Epithelial cell of esophagus (primary cell): ENCODE measurements at places on chromosomes 2 and 18.

GRCh38 chr2:172281648-172282570 is 145.5 kb upstream of the ITGA6 start:
- peak; percentile 90 for DNase-seq

GRCh38 chr2:14082640-14083039 is 549.9 kb upstream of the LRATD1 start:
- no peak for DNase-seq

DNA sequence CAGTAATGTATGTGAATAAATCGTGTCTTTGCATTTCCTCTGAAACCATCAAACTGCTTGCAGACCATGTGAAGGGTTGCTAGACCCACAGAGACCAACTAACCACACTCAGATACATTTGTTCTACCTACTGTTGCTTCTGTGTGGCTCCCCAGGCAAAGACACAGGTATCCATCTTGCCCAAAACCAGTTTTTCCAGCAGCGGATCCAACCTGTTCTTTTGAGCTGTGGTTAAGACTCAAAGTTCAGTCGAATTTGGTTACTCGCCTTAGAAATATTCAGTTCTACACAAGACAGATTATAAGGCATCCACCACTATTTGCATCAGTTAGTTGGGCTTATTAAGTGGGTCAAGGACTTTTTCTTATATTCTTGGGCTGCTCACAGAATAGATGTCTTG is 276.2 kb upstream of the EPHA4 start:
- DNase-seq, result peak; percentile 46

- no peak for DNase-seq
Observed at GRCh38 chr2:3254442-3254941, 123.1 kb downstream of the EIPR1 start.

GRCh38 chr2:240570531-240571313 is 2.4 kb downstream of the RNPEPL1 start:
- DNase-seq, result no peak

GRCh38 chr18:68733707-68734106 is 18.8 kb upstream of the TMX3 start:
- DNase-seq, result no peak

GRCh38 chr2:25586726-25587144 is 86.6 kb downstream of the DTNB start:
- no peak for DNase-seq

GRCh38 chr2:116917196-116917595 is 897.3 kb upstream of the DDX18 start:
- DNase-seq, result no peak

DNA sequence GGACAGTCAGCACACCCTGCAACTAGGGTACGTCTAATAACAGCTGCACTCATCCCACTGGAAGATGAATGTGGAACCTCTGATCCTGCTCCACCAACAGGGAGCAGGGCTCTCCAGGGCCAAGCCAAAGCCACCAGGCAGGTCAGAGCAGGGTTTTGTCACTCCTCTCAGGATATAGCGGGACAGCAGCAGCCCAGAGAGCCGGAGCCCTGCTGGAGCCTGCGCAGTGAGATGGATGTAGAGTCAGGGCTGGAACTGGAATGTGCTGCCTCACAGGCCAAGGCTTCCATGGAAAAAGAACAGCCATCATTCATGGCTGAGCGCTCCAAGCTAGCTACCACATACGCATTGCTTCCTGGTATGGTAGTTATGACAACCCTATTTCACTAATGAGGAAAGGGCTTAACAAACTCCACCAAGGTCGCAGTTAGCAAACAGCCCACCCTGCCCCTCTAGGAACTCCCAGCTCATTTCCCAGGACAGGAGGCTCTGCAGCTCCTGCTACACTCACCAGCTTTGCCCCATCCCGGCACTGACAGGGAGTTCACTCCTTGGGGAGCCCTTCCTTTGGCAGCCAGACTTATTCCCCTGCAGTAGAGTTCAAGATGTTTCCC is 85.2 kb downstream of the HS1BP3 start:
- no peak for DNase-seq

- peak; percentile 20 for DNase-seq
Observed at GRCh38 chr2:175877845-175878544, 124.1 kb downstream of the LNPK start.

- DNase-seq, result no peak
Observed at GRCh38 chr2:141766225-141766624, 364.6 kb downstream of the LRP1B start.

DNA sequence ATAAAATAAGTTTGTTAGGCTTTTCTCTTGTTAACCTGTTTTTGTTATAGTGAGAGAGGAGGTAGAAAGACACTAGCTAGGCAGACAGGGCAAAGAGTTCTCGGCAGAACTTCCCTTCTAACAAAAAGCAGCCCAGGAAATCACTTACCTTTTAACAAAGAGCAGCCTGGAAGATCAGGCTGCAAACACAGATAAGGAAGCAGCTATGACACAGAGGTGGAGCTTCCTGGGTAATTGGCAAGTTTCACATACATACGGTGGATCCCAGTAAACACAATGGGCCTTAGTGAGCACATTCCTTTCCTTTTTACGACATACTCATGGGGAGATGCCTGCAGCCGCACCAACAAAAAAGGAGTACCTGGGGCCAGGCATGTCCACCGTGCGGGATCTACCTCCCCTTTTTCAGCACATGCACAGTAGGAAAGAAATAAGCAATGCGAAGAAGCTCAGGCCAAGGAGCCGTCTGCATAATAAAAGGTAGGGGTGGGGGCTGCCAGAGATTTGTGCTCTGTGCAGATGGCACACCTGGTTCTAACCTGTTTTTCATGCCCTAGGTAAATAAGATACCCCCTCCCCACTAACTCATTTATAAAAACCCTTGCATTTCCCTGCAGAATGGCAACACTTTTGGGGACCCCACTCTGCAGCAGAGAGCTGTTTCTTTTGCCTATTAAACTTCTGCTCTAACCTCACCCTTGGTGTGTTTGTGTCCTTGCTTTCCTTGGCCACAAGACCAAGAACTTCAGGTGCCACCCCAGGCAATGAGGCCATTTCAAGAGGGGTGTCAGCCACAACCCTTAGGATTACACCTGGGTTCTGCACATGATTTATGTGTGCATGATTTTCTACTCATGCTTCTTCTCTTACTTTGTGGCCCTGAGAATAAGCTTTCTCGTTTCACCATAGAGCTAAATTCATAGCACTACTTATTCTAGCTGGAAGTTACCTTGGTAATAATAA is 26.5 kb downstream of the MDH1 start:
- peak; percentile 86 for DNase-seq

DNA sequence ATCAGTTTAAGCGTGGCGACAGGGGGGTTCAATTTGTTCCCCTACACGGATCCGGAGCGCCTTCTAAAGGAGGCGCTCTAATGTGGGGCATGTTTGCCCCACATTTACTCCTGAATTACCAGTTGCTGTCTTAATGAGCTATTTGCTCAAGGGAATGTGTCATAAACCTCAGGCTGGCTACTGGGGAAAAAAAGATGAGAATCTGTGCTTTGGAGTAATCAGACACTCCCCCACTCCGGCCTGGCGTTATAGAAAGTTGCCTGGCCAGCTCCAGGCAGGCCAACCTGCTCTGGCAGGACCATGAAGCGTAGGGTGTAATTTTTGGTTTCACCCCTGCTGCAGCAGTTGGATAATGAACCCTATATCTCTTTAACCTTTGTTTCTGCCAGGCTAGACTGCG is 31.0 kb upstream of the MAP3K20 start:
- DNase-seq, result peak; percentile 63

GRCh38 chr2:73205611-73206010 is 3.2 kb downstream of the NOTO start:
- no peak for DNase-seq

- no peak for DNase-seq
Observed at GRCh38 chr2:215604606-215605005, 168.7 kb upstream of the FN1 start.

- DNase-seq, result no peak
Observed at GRCh38 chr18:59466980-59467379, 107.9 kb upstream of the LMAN1 start.

- DNase-seq, result no peak
Observed at GRCh38 chr2:184137955-184138354, 460.4 kb upstream of the ZNF804A start.

GRCh38 chr2:64608867-64609226 is 44.9 kb downstream of the SERTAD2 start:
- DNase-seq, result no peak

DNA sequence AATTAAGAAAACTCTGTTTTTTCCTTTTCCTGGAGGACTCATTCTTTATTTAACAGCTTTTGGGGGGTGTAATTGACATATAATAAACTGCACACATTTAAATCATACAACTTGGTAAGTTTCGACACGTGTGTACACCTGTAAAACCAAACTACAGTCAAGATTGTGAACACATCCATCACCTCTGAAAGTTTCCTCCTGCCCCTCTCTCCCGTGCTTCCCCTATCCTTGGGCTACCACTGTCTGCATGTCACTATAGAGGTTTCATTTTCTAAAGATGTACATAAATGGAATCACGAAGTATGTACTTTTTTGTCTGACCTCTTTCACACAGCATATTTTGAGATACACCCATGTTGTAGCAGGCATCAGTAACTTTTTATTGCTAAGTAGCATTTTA is 100.0 kb downstream of the BIN1 start:
- DNase-seq, result no peak

DNA sequence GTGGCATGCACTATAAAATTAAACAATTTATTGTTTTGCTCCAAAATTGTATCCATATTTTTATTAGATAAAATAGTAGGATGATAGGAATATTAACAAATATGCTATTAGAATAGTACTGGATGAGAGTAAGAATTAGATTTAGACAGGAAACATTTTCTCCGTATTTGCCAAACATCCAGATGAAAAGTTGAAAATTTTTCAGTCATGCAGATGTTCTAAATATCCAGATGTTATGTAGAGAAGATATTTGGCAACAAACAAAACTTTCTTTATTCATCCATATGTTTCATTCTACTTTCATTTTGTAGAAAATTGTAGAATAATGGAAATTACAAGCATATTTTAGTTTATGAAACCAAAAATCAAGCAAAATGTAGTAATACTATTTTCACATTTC is 45.2 kb upstream of the NEUROD1 start:
- DNase-seq, result no peak

- DNase-seq, result peak; percentile 84
Observed at GRCh38 chr2:20225294-20226151, 593 bp upstream of the SDC1 start.

DNA sequence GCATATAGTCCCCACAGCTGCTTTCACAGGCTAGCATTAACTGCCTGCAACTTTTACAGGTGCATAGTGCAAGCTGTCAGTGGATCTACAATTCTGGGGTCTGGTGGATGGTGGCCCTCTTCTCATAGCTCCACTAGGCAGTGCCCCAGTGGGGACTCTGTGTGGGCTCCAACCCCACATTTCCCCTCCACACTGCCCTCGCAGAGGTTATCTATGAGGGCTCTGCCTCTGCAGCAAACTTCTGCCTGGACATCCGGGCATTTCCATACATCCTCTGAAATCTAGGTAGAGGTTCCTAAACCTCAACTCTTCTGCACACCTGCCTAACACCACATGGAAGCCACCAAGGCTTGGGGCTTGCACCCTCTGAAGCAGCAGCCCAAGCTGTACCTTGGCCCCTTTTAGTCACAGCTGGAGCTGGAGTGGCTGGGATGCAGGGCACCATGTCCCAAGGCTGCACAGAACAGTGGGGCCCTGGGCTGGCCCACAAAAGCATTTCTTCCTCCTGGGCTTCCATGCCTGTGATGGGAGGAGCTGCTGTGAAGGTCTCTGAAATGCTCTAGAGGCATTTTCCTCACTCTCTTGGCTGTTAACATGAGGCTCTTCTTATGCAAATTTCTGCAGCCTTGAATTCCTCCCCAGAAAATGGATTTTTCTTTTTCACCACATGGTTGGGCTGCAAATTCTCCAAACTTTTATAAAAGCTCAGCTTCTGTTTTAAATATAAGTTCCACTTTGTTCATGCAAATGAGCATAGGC is 59.3 kb downstream of the KDM3A start:
- no peak for DNase-seq

- DNase-seq, result peak; percentile 78
Observed at GRCh38 chr2:12857891-12858290, 141.2 kb downstream of the TRIB2 start.

DNA sequence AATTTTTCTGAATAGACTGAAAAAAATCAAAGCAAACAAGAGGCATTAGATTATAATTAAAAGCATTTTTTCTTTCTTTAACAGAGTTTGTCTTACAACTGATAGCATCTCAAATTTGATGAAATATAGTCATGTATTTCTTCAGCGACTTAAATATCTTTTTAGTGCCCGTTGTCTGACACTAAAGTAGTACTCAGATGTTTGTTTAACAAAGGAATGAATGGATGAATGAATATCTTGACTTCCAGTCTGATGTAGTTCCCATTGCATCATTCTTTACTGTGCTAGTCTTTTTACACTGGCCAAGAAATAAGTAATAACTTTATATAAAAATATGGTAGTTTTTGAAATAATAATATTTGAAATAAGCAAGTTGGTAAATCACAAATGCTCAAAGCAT is 111.1 kb downstream of the TTC27 start:
- no peak for DNase-seq

- peak; percentile 48 for DNase-seq
Observed at GRCh38 chr2:64017811-64018700, 1.2 kb downstream of the VPS54 start.

DNA sequence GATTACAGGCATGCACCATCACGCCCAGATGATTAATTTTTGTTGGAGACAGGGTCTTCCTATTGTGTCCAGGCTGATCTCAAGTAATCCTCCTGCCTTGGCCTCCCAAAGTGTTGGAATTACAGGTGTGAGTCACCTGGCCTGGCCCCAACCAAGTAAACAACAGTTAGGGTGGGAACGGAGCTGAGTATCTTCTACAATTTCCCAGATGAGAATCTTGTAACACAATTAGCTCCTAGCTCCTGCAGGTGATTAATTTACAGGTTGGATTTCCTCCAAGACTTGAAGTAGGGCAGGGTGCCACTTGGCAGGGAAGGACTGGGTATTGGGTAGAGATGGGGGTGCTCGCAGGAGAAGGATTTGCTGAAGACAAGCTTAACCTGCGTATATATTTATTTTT is 17.8 kb downstream of the NLRC4 start:
- DNase-seq, result peak; percentile 72
